ENCODE measurements at places on chromosomes 3 and 15. TPM values are rescaled to one million over a fixed set of nuclear protein-coding genes. Genes with fewer than 3 reads are reported as not detected.
A peak's percentile ranks its signal among the peaks of the same experiment; 100 is the strongest.

DNA sequence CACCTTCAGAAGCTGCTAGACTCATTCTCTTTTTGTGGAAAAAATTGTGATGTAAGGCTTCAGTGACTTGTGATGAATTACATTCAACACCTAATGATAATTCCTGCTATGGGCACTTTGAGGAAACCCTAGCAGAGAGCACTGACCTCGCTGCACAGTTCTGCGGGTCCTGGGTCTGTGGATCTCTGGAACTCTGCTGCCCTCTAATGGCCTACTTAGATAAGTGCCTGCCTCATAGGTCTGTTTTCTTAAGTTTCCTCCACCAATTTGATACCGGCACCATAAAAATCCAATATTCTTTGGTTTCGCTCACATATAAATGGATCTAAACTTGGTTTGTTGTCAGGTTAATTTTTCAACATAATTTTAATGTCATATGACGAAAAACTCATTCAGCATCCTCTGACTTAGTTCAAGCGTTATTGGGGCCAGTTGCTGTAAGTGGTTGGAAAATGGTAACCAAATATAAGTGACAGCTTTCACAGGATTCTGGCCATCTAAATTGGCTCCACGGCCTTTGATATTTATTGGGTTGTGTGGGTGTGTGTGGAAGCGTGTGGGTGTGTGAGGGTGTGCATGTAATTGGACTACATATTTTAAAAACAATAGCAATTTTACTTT is 10.4 kb downstream of the SLITRK3 start:
- no peaks in the 10 kb centered on the region for H3K27me3 ChIP-seq
- peak; percentile 67 for DNase-seq
- H3K4me3 ChIP-seq = no peak overlapping the region
- H3K36me3 ChIP-seq = no peaks in the 10 kb centered on the region
- H3K27ac ChIP-seq = no peak overlapping the region
- no peaks in the 10 kb centered on the region for H3K4me1 ChIP-seq

DNA sequence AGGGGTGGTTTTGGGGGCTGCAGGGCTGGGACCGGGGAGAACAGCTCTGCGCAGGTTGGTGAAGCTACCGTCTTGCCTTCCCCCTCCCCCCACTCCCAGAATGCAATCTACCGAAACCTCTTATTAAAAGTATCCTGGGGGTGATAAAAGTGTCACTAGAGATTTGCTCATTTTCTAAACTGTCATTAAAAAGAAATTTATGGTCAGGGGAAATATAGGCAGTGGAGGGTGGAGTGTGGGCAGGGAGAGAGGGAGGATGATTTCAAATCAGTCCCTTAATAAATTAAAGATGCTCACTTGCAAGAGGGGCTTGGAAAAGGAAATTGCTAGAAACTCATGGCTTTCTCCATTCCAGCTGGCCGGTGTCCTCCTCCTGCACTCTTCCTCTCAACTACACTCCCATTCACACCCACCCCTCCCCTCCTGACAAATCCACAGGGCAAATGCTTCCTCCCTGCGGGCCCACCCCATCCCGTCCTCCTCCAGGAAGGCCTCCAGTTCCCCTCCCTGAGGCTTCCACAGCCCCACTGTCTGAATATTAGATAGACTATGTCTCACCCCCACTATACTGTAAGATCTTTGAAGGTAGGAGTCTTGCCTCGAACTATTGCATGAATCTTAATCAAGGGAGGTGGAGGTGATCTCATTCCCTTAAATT is 83.9 kb downstream of the TLE3 start:
- H3K36me3 ChIP-seq = no peaks in the 10 kb centered on the region
- DNase-seq = no peak
- H3K27me3 ChIP-seq = no peaks in the 10 kb centered on the region

Gene RTP1
- not detected for total RNA-seq

- no peak for DNase-seq
- H3K36me3 ChIP-seq = no peaks in the 10 kb centered on the region
Observed at GRCh38 chr3:50689558-50689957, 14.8 kb downstream of the DOCK3 start.

Gene ALDH1A2
- 1.7 TPM for total RNA-seq

GRCh38 chr3:24201301-24201700 is 256.2 kb downstream of the NR1D2 start:
- H3K27me3 ChIP-seq = no peaks in the 10 kb centered on the region
- H3K4me3 ChIP-seq = no peak overlapping the region
- H3K4me1 ChIP-seq = no peaks in the 10 kb centered on the region

Gene ZNF80
- total RNA-seq = 0.12 TPM

- DNase-seq = no peak
- no peaks in the 10 kb centered on the region for H3K36me3 ChIP-seq
- no peaks in the 10 kb centered on the region for H3K4me1 ChIP-seq
- H3K27ac ChIP-seq = no peak overlapping the region
- no peaks in the 10 kb centered on the region for H3K27me3 ChIP-seq
Observed at GRCh38 chr15:80514071-80514780, 110.0 kb downstream of the ARNT2 start.

- no peak for DNase-seq
- no peaks in the 10 kb centered on the region for H3K36me3 ChIP-seq
- peaks cover 13% of the 10 kb centered on the region for H3K27me3 ChIP-seq
- H3K4me3 ChIP-seq = no peak overlapping the region
- H3K27ac ChIP-seq = no peak overlapping the region
Observed at GRCh38 chr3:124707656-124708062, 22.6 kb upstream of the UMPS start.

Gene GRAMD1C
- total RNA-seq = 7.9 TPM

- no peak for DNase-seq
- H3K4me3 ChIP-seq = no peak overlapping the region
- no peak overlapping the region for H3K27ac ChIP-seq
- H3K4me1 ChIP-seq = no peaks in the 10 kb centered on the region
Observed at GRCh38 chr3:30962084-30962483, 67.6 kb upstream of the GADL1 start.

Gene TMEM108
- total RNA-seq = not detected

- no peaks in the 10 kb centered on the region for H3K36me3 ChIP-seq
- no peaks in the 10 kb centered on the region for H3K4me1 ChIP-seq
- H3K4me3 ChIP-seq = no peak overlapping the region
- H3K27ac ChIP-seq = no peak overlapping the region
- DNase-seq = no peak
- H3K27me3 ChIP-seq = no peaks in the 10 kb centered on the region
Observed at GRCh38 chr15:63991706-63992105, 54.6 kb downstream of the DAPK2 start.

DNA sequence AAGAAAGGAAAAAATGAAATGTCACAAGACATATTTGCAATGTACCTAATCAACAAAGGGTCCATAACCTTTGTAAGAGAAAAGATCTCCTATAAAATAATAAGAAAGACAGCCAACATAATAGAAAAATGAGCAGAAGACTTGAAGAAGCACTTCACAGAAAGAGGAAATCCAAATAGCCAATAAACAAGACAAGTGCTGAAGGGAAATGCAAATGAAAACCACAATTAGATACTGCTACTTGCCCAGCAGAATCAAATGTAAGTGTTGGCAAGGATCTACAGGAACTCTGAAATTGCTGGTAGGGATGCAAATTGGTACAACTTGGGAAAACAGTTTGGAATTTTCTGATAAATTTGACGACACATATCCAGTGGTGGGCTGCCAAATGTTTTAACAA is 15.1 kb upstream of the TOPAZ1 start:
- no peaks in the 10 kb centered on the region for H3K4me1 ChIP-seq
- no peaks in the 10 kb centered on the region for H3K36me3 ChIP-seq
- H3K27me3 ChIP-seq = peaks cover 11% of the 10 kb centered on the region
- no peak overlapping the region for H3K4me3 ChIP-seq

GRCh38 chr3:158470944-158471638 is 99.9 kb upstream of the MLF1 start:
- no peaks in the 10 kb centered on the region for H3K27me3 ChIP-seq
- H3K4me3 ChIP-seq = no peak overlapping the region
- no peak overlapping the region for H3K27ac ChIP-seq
- no peak for DNase-seq

Gene ALCAM
- total RNA-seq = 56.7 TPM

Gene SLC15A2
- total RNA-seq = 0.96 TPM

Gene FGF7
- 0.49 TPM for total RNA-seq

DNA sequence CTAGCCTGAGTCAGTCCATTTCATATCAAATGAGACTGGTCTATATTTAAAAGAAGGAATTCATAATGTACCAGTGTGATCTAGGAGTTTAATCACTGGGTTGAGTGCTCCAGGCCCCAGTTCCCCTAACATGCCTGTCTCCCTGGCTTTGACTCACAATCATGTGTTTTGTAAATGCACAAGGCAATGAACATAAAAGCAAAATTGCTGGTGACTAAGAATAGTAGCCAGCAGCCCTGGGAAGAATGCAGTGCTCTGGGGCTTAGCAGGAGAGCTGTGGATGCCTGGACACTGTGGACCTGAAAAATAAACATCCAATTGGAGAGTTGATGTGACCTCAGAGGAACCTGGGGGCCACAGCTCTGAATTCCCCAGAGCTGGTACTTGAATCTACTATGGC is 50.3 kb downstream of the SYNPR start:
- H3K27ac ChIP-seq = no peak overlapping the region
- H3K27me3 ChIP-seq = peaks cover 5% of the 10 kb centered on the region

- peaks cover 3% of the 10 kb centered on the region for H3K27me3 ChIP-seq
- no peak overlapping the region for H3K4me3 ChIP-seq
- H3K27ac ChIP-seq = no peak overlapping the region
- no peak for DNase-seq
- H3K36me3 ChIP-seq = no peaks in the 10 kb centered on the region
- H3K4me1 ChIP-seq = 0 out of 2 replicates have a peak, but pooled peaks cover 7% of the 10 kb centered on the region
Observed at GRCh38 chr15:82647835-82648256, 683 bp upstream of the CPEB1 start.

DNA sequence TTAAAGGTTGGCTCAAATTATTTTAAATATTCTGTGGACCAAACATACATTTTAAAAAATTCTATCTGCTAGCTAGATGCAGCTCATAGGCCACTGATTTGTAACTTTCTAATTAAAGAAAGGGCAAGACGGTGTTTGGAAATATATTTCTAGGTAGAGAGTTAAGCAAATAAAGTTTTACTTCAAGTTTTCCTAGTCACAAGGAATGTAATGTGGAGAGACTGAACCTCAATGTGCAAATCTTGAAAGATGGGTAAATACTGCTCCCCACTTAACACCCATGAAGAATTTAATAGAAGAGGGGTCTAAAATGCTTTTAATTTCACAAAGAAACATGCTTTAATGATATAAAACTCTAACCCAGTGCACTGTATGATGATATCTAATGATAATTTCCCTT is 175.2 kb downstream of the TIGIT start:
- H3K4me3 ChIP-seq = no peak overlapping the region
- no peak for DNase-seq
- H3K4me1 ChIP-seq = no peaks in the 10 kb centered on the region
- H3K27ac ChIP-seq = no peak overlapping the region
- no peaks in the 10 kb centered on the region for H3K27me3 ChIP-seq
- H3K36me3 ChIP-seq = no peaks in the 10 kb centered on the region

Gene AGBL1
- total RNA-seq = not detected

Gene PIK3R4
- 23.5 TPM for total RNA-seq

Gene OIP5
- total RNA-seq = 19.7 TPM

Gene PLA2G4F
- total RNA-seq = 0.05 TPM

Gene HTR3E
- not detected for total RNA-seq

GRCh38 chr3:36777424-36778218 is 13.3 kb upstream of the DCLK3 start:
- peaks cover 44% of the 10 kb centered on the region for H3K27me3 ChIP-seq
- no peaks in the 10 kb centered on the region for H3K4me1 ChIP-seq
- H3K27ac ChIP-seq = no peak overlapping the region
- no peak for DNase-seq
- H3K36me3 ChIP-seq = no peaks in the 10 kb centered on the region
- no peak overlapping the region for H3K4me3 ChIP-seq

GRCh38 chr3:12230877-12231276 is 58.0 kb upstream of the PPARG start:
- H3K36me3 ChIP-seq = no peaks in the 10 kb centered on the region
- no peak overlapping the region for H3K27ac ChIP-seq
- DNase-seq = no peak
- H3K27me3 ChIP-seq = no peaks in the 10 kb centered on the region

- no peaks in the 10 kb centered on the region for H3K27me3 ChIP-seq
- no peaks in the 10 kb centered on the region for H3K36me3 ChIP-seq
- H3K4me3 ChIP-seq = no peak overlapping the region
- no peak overlapping the region for H3K27ac ChIP-seq
- no peak for DNase-seq
Observed at GRCh38 chr3:146739203-146739671, 134.1 kb upstream of the PLSCR5 start.

Gene SLC28A1
- total RNA-seq = not detected

DNA sequence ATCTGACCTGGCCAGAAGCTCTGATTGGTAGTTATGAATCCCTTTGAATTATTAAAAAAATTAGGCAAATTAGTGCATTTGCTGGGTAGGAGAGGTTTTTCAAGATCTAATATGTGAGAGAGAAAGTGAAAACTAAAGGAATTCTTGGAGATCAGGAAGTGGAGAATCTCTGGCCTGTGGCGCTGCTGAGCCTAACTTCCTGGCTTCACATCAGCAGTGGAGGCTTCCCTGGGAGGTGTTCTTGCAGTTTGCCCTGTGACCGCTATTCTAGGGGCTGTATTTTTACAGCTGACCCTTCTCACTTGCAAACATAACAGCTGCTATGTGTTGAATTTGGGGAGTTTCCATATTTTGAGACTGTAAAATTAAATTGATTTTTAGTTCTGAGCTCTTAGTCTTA is 166.4 kb downstream of the ATG7 start:
- no peaks in the 10 kb centered on the region for H3K36me3 ChIP-seq
- no peaks in the 10 kb centered on the region for H3K27me3 ChIP-seq
- H3K4me3 ChIP-seq = no peak overlapping the region
- H3K27ac ChIP-seq = no peak overlapping the region
- no peaks in the 10 kb centered on the region for H3K4me1 ChIP-seq

GRCh38 chr3:184546252-184546651 is 15.3 kb upstream of the EPHB3 start:
- no peak for DNase-seq
- H3K36me3 ChIP-seq = no peaks in the 10 kb centered on the region
- H3K4me3 ChIP-seq = no peak overlapping the region
- H3K4me1 ChIP-seq = peaks cover 7% of the 10 kb centered on the region
- no peak overlapping the region for H3K27ac ChIP-seq

Gene SEC22C
- total RNA-seq = 43.4 TPM

Gene TRH
- total RNA-seq = not detected

Gene CHL1
- not detected for total RNA-seq

- H3K4me1 ChIP-seq = no peaks in the 10 kb centered on the region
- no peak overlapping the region for H3K27ac ChIP-seq
- H3K27me3 ChIP-seq = no peaks in the 10 kb centered on the region
- DNase-seq = no peak
- H3K36me3 ChIP-seq = no peaks in the 10 kb centered on the region
Observed at GRCh38 chr3:179801263-179801662, 148.4 kb downstream of the USP13 start.

GRCh38 chr15:49521802-49522201 is 98.8 kb downstream of the FGF7 start:
- H3K36me3 ChIP-seq = no peaks in the 10 kb centered on the region
- no peaks in the 10 kb centered on the region for H3K27me3 ChIP-seq
- peak; percentile 6 for DNase-seq
- H3K4me3 ChIP-seq = no peak overlapping the region
- no peak overlapping the region for H3K27ac ChIP-seq
- no peaks in the 10 kb centered on the region for H3K4me1 ChIP-seq

Measured in HCT116 (cell line).